ENCODE measurements at places on chromosomes 13 and 19.
A peak's percentile ranks its signal among the peaks of the same experiment; 100 is the strongest.

- DNase-seq = no peak
Measured at GRCh38 chr19:16405091-16405490, 66.7 kb downstream of the EPS15L1 start.

GRCh38 chr13:73335210-73335609, 276.4 kb downstream of the KLF5 start:
- no peak for DNase-seq

GRCh38 chr19:4911314-4911713, 2.0 kb downstream of the UHRF1 start:
- DNase-seq = no peak

DNA sequence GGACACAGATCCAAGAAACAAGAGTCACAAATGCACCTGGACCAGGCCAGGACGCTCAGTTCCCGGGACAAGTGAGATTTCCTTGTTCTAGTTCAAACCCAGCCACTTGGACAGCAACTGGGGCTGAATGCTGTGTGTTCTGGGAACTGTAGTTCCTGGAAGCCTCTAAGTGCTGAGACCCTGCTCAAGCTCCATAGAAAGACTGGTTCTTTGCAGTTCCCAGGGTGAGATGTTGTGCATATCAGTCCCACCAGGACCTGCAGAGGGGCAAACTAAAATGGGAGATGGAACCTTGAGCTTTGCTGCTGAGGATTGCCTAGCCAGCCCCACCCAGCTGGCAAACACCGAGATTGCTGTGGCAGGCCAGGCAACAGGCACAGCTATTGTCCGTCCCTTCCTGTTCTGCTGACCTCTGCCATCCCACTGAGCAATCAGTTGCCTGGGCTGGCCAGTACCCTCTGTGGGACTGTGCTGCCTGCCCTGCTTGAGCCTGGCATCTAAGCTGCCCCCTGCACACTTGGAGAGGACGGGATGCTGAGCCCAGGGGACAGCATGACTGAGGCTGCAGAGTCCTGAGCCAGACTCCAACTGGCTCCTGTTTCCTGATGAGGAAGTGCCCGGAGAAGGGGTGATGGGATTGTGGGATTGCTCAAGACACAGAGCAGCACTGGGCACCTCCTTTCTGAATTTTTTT, 1.4 kb upstream of the GIPC1 start:
- peak; percentile 47 for DNase-seq
